ENCODE measurements at places on chromosomes 5 and 9.

GRCh38 chr9:97571664-97572063 is 61.5 kb downstream of the TSTD2 start:
- DNase-seq = no peak

DNA sequence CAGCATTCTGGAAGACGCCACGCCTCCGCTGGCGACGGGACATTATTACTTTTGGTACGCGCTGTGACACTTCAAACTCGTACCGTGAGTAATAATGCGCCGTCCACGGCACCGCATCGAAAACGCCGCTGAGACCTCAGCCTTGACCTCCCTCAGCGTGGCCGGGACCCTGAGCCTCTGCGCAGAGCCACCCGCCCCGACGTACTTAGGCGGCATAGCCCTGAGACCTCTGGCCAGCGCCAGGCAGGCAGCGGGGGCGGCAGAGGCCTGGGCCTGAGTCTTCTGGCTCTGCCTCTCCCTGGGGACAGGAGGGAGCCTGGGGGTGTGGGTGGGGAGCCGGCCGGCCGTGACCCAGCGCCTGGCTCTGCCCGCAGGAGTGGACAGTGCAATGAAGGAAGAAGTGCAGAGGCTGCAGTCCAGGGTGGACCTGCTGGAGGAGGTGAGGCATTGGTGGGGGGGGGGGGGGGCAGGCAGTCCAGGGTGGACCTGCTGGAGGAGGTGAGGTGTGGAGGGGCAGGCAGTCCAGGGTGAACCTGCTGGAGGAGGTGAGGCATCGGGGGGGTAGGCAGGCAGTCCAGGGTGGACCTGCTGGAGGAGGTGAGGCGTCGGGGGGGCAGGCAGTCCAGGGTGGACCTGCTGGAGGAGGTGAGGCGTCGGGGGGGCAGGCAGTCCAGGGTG is 8.0 kb downstream of the EGFL7 start:
- no peak for DNase-seq

DNA sequence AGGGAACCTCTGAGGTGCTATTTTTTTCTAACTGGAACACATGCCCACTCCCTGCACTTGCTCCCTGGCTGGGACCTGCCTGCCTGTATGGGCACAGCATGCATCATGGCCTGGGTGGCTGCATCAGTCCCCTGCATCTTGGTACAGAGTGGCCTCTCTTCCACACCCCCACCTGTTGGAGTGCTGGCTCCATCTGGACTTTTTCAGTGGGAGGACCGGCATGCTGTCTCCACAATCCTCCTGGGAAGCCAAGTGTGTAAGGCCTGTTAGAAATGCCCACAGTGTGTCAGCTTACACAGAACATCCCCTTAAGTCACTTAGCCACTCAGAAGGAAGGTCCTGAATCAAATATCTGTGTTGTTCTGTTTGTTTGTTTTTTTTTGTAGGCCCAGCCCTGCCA is 102.9 kb downstream of the MARCHF3 start:
- no peak for DNase-seq

- DNase-seq = no peak
Measured at GRCh38 chr5:82925061-82925411, 152.2 kb downstream of the TMEM167A start.

GRCh38 chr5:138334867-138335447 is 3.1 kb upstream of the FAM53C start:
- DNase-seq = no peak

DNA sequence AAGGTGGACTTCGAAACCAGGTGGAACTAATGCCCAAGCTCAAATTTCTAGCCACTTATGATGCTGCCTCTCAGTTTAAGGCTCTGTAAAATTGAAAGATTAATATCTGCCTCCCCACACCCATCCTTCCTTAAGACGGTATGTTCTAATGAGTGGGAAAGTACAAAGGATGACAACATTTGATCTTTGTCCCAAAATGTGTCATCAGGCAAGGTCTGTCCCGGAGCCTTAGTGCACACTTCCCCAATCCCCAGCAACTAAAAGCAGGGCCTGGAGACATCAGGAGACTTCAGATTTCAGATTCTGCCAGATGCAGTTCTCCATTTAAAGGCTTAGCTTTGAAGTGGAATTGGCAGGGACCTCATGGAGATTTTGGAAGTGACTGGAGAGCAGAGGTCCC is 316.5 kb downstream of the ASTN2 start:
- DNase-seq = no peak
